ENCODE measurements at places on chromosomes 11 and 22. TPM values are rescaled to one million over a fixed set of nuclear protein-coding genes. Genes with fewer than 3 reads are reported as not detected.

The MUC6 gene
- not detected for total RNA-seq

The MALAT1 gene
- total RNA-seq = 29,058 TPM

The NRXN2 gene
- total RNA-seq = 0.30 TPM

The PGA3 gene
- not detected for total RNA-seq

DNA sequence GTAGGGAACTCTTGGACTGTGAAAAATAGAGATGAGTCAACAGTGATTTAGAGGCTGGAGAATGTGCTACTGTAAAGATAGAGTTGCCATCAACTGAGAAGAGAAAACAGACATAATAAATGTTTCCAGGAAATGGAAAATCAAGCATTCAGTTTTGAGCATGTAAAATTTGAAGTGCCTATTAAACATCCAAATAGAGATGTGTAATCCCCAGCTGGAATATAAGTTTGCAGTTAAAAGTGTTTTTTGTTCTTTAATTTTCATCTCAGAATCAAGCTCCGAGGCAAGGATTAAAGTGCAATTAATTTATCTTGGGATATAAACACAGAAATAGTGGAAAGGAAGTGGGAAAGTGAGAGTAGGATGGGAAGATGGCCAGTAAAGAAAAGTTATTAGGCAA lies 666.0 kb upstream of the RAG2 start:
- DNase-seq = no peak
- H3K27me3 ChIP-seq = no peaks in the 10 kb centered on the region
- no peak overlapping the region for H3K4me3 ChIP-seq
- H3K27ac ChIP-seq = no peak overlapping the region

DNA sequence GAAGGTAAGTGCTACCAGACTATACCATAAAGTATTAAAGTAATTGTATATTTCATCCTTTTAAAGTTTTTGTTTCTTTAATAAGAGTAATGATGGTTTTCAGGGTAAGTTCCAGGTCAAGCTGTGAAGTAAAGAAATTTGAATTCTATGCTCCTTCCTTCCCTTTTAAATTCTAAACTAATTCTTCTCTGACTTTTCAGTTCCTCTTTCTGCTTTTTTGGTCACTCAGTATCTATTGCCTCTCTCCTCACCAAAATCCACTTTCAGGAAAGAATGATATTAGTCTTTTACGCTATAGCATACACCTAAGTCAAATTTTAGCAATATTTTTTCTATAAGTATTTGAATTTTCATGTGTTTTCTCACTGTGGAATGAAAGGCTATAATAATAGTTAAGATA lies 8.2 kb downstream of the MMP8 start:
- DNase-seq = no peak
- no peaks in the 10 kb centered on the region for H3K4me1 ChIP-seq
- no peaks in the 10 kb centered on the region for H3K36me3 ChIP-seq

DNA sequence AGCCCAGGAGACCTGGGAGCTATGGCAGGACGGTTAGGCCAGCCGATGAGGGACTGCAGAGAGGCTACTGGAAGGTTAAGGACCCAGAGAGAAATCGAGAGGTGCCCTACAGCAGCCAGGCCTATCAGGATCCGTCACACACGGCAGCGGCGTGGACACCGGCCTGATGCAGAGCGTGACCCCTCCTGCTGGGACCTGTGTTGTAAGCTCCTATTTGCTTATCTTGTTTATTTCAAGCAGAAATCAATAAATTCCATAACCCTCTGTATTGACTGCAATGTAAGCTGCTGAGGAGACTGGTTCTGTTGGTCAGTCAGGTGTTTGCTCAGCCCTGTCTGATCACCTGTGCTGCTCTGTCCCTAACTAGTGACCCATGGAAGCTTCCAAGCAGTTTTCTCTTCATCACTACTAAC lies 39.9 kb downstream of the PPP2R1B start:
- H3K27ac ChIP-seq = no peak overlapping the region
- DNase-seq = no peak
- H3K36me3 ChIP-seq = peaks cover 30% of the 10 kb centered on the region
- no peak overlapping the region for H3K4me3 ChIP-seq
- no peaks in the 10 kb centered on the region for H3K4me1 ChIP-seq
- H3K27me3 ChIP-seq = no peaks in the 10 kb centered on the region

All from CD4-positive, alpha-beta memory T cell (primary cell).